Activated CD8-positive, alpha-beta T cell treated with anti-CD3 and anti-CD28 coated beads, Interleukin-2, amount 10 ng/mL, durations not matched to agents 7 days and 5 days (primary cell): ENCODE measurements at places on chromosomes 7 and 10. TPM values are rescaled to one million over a fixed set of nuclear protein-coding genes. Genes with fewer than 3 reads are reported as not detected.

GRCh38 chr10:133034092-133034491 is 53.6 kb upstream of the ADGRA1 start:
- H3K27me3 ChIP-seq: no peaks in the 10 kb centered on the region
- H3K4me1 ChIP-seq: no peaks in the 10 kb centered on the region
- DNase-seq: no peak
- no peak overlapping the region for H3K4me3 ChIP-seq
- H3K36me3 ChIP-seq: no peaks in the 10 kb centered on the region
- H3K27ac ChIP-seq: no peak overlapping the region

DNA sequence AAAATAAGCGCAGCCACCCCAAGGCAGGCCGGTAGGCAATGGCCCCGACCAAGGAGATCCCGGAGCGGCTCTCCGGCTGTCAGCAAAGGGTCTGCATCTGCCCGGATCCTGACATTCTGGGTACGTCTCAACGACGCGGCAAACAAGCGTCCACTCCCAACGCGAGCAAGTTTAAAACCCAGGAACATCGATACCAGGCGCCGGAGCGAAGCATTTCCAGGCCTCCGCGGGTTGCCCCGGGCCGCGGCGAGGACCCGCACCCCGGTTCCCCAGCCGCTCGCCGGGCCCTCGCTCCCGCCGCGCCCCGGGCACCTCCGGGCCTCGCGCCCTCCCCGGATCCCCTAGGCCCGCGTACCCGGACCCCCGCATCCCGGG is 453 bp downstream of the URGCP start:
- peaks cover 24% of the 10 kb centered on the region for H3K4me1 ChIP-seq
- peak overlapping the region; percentile 89 for H3K4me3 ChIP-seq
- DNase-seq: peak; percentile 23
- H3K27ac ChIP-seq: peak overlapping the region; percentile 94
- no peaks in the 10 kb centered on the region for H3K27me3 ChIP-seq
- H3K36me3 ChIP-seq: peaks cover 3% of the 10 kb centered on the region

- H3K27ac ChIP-seq: peak overlapping the region; percentile 99
- no peaks in the 10 kb centered on the region for H3K27me3 ChIP-seq
- DNase-seq: no peak
- H3K4me1 ChIP-seq: peaks cover 60% of the 10 kb centered on the region
- H3K4me3 ChIP-seq: peak overlapping the region; percentile 99
These were observed 7.0 kb upstream of the MYO1G start for GRCh38 chr7:44985900-44986217.

GRCh38 chr7:115024276-115024675 is 102.4 kb downstream of the MDFIC start:
- peaks cover 16% of the 10 kb centered on the region for H3K36me3 ChIP-seq
- no peaks in the 10 kb centered on the region for H3K27me3 ChIP-seq
- H3K27ac ChIP-seq: no peak overlapping the region
- H3K4me1 ChIP-seq: peaks cover 25% of the 10 kb centered on the region
- DNase-seq: no peak
- H3K4me3 ChIP-seq: no peak overlapping the region

DNA sequence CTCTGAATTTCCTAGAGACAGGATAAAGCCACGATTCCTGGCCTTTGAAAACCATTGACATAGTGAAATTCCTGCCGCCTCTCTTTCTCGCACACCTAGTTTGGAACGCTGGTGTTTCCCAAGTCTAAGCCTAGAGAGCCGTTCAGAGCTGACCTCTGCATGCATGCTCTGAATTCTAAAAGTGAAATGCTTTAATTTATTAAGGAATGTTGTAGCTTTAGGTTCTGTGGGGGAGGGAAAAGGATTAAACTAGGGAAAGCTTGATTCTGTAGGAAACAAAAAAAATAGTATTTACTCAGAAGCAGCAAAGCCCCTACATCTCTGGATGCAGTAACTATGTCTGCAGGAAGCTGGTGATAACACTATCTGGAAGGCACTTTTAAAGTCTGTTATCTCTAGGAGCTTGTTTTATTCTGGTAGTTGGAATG is 27.3 kb downstream of the PFKP start:
- no peaks in the 10 kb centered on the region for H3K27me3 ChIP-seq
- no peak for DNase-seq
- peak overlapping the region; percentile 75 for H3K27ac ChIP-seq
- H3K36me3 ChIP-seq: peaks cover 61% of the 10 kb centered on the region
- peaks cover 73% of the 10 kb centered on the region for H3K4me1 ChIP-seq
- peak overlapping the region; percentile 38 for H3K4me3 ChIP-seq

Gene ANAPC16
- total RNA-seq: 72.9 TPM

DNA sequence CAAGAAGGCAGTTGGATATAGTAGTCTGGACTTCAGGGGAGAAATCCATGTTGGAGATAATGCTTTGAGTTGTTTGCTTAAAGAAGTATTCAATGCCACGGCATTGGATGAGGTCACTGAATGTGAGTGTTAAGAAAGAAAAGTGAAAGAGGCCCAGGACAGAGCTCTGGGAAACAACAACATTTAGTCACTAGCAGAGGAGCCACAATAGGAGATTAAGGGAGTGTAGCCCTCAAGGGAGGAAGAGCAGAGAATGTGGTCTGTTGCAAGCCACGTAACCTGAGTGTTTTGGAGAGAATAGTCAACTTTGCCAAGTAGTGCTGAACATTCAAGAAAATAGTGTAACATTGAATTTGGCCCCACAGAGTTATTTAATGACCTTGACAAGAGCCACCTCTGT is 114.7 kb downstream of the MYO3A start:
- no peak overlapping the region for H3K27ac ChIP-seq
- no peak overlapping the region for H3K4me3 ChIP-seq
- H3K27me3 ChIP-seq: no peaks in the 10 kb centered on the region
- H3K36me3 ChIP-seq: no peaks in the 10 kb centered on the region
- no peak for DNase-seq
- no peaks in the 10 kb centered on the region for H3K4me1 ChIP-seq

Gene ZNF467
- 0.11 TPM for total RNA-seq

DNA sequence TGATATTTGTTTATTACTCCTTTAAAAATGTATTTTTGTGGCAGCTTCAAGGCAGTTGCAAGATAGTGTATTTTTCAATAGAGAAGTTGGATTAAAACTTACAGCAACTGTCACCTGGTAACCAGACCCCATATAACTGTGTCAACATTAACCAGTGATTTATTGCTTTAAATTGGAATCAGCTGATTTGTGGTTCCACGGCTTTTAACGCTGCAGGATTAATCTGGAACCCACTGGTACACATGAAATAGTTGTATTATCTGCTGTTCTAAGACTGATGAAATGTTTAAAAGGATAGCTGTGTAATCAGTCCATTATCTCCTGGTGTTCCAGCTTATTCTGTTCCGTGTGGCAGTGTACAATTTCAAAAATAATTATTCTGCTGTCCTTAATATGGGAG is 180.2 kb downstream of the CELF2 start:
- H3K36me3 ChIP-seq: peaks cover 96% of the 10 kb centered on the region
- peaks cover 92% of the 10 kb centered on the region for H3K4me1 ChIP-seq
- H3K4me3 ChIP-seq: no peak overlapping the region
- DNase-seq: no peak
- peak overlapping the region; percentile 31 for H3K27ac ChIP-seq

Gene SGCE
- not detected for total RNA-seq

DNA sequence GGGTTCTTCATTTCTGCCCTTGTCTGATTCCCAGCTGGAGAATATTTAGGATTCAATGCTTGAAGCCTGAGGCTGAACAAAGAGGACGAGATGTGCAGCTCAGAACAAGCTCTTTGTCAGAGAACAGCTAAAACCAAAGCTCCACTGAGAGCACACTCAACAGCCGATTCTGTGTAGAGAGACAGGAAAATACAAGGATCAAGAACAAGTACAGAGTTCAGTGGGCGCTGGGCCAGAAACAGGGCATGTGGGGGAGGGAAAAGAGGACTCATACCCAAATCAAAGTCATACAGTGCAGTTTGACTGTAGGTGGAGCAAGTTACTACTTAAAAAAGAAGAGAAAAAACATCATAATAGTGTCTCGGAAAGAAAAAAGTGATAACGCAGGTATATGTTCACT is at the start of gene AGMO:
Gene AGMO (minus strand): TSS at position 181 of the 400 bp plus-strand sequence.
- H3K27ac ChIP-seq: no peak within 1 kb of the TSS
- H3K4me1 ChIP-seq: no peaks in the 10 kb centered on the region
- H3K36me3 ChIP-seq: no peaks in the 10 kb centered on the region
- H3K4me3 ChIP-seq: no peak within 1 kb of the TSS

- DNase-seq: no peak
- H3K27me3 ChIP-seq: no peaks in the 10 kb centered on the region
- no peak overlapping the region for H3K4me3 ChIP-seq
- no peak overlapping the region for H3K27ac ChIP-seq
These were observed 191.8 kb upstream of the CXCL12 start for GRCh38 chr10:44576702-44577191.

Gene CAPZA2
- 154 TPM for total RNA-seq

GRCh38 chr10:14173706-14174594 is 156.8 kb downstream of the FRMD4A start:
- peak overlapping the region; percentile 45 for H3K4me3 ChIP-seq
- H3K36me3 ChIP-seq: no peaks in the 10 kb centered on the region
- H3K27me3 ChIP-seq: peaks cover 65% of the 10 kb centered on the region
- DNase-seq: no peak
- H3K4me1 ChIP-seq: peaks cover 14% of the 10 kb centered on the region
- no peak overlapping the region for H3K27ac ChIP-seq

DNA sequence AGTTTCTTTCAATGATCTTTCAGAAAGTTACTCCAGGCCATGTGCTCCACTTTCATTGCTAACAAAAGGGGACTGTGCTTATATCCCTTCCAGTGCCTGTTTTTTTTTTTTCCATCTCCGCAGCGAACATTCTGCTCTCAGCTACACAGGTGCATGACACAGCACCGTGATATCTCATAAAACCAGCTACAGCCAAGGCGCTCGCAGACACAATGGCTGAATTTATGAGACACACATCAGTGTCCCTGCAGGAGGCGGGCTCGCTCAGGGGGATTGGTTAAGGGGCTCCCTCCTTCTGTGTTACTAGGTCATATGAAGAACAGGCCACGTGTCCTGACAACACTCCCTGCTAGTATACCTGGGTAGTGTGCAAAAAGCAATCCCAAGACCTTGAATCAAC is 245.5 kb downstream of the SKAP2 start:
- no peaks in the 10 kb centered on the region for H3K36me3 ChIP-seq
- no peaks in the 10 kb centered on the region for H3K27me3 ChIP-seq
- H3K4me3 ChIP-seq: no peak overlapping the region
- H3K27ac ChIP-seq: no peak overlapping the region

Gene ZKSCAN5
- total RNA-seq: 13.9 TPM

Gene PLOD3
- total RNA-seq: 51.1 TPM

Gene GSDME
- 2.9 TPM for total RNA-seq

DNA sequence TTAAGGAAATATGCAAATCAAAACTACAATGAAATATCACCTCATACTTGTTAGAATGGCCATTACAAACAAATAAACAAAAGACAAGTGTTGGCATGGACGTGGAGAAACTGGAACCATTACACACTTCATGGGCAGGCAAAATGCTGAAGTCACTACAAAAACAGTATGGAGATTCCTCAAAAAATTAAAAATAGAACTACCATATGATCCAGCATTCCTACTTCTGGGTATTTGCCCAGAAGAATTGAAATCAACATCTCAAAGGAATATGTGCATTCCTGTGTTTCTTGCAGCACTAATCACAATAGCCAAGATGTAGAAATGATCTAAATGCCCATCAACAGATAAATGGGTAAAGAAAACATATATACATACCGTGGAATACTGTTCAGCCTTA is 83.6 kb downstream of the NRCAM start:
- no peak overlapping the region for H3K4me3 ChIP-seq
- H3K4me1 ChIP-seq: no peaks in the 10 kb centered on the region

GRCh38 chr10:130358981-130359650 is 222.9 kb downstream of the GLRX3 start:
- no peaks in the 10 kb centered on the region for H3K36me3 ChIP-seq
- no peak for DNase-seq
- H3K27ac ChIP-seq: no peak overlapping the region
- no peaks in the 10 kb centered on the region for H3K4me1 ChIP-seq

DNA sequence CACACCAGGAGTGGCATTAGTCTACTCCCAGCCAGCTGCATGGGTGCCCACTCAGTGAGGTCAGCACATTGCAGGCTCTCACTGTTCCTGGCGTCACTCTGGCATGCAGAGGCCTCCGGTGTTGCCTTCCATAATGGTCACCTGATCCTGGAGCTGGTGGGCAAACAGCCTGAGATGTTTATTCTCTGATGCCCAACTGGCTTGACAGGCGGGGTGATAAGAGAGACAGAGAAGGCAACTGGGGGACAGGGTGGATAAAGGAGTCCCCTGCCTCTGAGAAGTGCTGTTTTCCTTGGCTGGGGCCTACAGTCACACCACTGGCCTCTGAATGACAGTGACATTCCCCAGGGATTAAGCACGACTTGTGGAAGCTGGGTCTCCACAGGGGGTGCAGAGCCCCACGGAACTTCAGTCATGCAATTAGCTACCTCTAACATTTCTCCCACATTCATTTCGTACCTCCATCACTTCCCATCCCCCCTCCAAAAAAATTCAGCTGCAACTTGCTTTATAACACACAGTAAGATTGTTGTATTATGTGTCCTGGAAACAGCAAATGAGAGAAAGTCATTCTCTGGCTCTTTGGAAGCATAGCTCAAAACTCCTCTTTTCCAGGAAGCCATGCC is 7.1 kb upstream of the RBM20 start:
- H3K4me1 ChIP-seq: peaks cover 12% of the 10 kb centered on the region
- DNase-seq: no peak
- H3K27me3 ChIP-seq: peaks cover 20% of the 10 kb centered on the region
- H3K36me3 ChIP-seq: no peaks in the 10 kb centered on the region

Gene DNTT
- not detected for total RNA-seq

- DNase-seq: peak; percentile 60
- H3K36me3 ChIP-seq: peaks cover 81% of the 10 kb centered on the region
- H3K27me3 ChIP-seq: no peaks in the 10 kb centered on the region
- H3K27ac ChIP-seq: peak overlapping the region; percentile 67
- no peak overlapping the region for H3K4me3 ChIP-seq
- peaks cover 60% of the 10 kb centered on the region for H3K4me1 ChIP-seq
These were observed 143.5 kb downstream of the PIP4K2A start for GRCh38 chr10:22570733-22571430.

DNA sequence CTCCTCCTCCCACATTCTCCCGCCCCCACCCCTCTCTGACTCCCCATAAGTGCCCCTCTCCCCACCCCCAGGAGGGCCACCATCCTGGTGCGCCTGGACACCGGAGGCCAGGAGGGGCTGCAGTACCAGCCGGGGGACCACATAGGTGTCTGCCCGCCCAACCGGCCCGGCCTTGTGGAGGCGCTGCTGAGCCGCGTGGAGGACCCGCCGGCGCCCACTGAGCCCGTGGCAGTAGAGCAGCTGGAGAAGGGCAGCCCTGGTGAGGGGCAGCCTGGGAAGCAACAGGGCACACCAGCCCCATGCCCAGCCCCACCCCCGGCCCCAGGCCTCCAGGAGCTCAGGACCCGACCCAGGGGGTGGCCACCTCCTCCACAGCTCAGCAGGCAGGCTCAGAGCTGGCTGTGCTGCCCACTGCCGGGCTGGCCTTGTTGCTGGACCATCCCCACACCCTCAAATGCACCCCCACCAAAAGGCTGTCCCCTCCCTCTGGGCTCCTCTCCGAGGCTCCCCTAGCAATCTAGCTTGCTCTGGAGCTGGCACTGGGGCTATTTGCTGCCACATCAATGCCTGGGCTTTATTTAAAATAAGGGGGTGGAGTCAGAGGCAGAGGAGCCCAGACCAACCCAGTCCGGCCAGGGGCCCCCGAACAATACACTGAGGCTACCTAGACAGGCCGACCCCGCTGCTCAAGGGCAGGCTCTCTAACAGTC is 14.8 kb downstream of the ATG9B start:
- peak overlapping the region; percentile 76 for H3K4me3 ChIP-seq
- no peaks in the 10 kb centered on the region for H3K27me3 ChIP-seq
- peaks cover 69% of the 10 kb centered on the region for H3K4me1 ChIP-seq
- DNase-seq: no peak
- H3K36me3 ChIP-seq: peaks cover 2% of the 10 kb centered on the region
- H3K27ac ChIP-seq: peak overlapping the region; percentile 49

Gene TCTN3
- total RNA-seq: 19.5 TPM
